ENCODE measurements at places on chromosomes 2 and 18.

GRCh38 chr2:9708683-9709538, 78.1 kb upstream of the YWHAQ start:
- no peak for DNase-seq

DNA sequence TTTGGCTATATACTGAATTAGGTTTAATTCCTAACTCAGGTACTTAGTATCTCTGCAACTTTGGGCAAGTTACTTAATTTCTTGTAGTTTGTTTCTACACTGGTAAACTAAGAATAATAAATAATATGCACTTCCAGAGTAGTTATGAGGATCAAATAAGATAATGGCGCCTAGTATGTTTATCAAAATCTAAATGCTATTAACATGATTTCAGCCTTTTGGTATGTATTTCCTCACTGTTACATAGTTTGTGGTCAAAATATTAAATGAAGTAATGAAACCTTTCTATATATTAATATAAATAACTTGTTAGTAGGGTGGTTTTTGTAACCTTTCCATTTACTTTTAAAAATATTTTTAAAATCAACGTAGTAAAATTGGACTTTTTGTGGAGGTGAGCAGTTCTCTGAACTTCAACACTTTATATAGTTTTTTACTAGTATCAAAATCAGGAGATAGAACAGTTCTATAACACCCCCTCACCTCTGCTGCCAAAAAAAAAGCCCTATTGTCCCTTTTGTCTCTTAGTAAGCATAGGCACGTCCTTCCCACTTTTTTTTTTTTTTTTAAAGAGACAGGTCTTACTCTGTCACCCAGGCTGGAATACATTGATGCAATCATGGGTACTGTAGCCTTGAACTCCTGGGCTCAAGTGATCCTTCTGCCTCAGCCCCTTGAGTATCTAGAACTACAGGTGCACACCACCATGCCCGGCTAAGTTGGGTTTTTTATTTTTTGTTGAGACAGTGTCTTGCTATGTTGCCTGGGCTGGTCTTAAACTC, 44.8 kb downstream of the RAB3GAP1 start:
- DNase-seq: no peak

- DNase-seq: no peak
Measured at GRCh38 chr2:120915670-120916069, 180.0 kb downstream of the GLI2 start.

- DNase-seq: no peak
Measured at GRCh38 chr2:64013053-64013452, 6.2 kb downstream of the VPS54 start.

DNA sequence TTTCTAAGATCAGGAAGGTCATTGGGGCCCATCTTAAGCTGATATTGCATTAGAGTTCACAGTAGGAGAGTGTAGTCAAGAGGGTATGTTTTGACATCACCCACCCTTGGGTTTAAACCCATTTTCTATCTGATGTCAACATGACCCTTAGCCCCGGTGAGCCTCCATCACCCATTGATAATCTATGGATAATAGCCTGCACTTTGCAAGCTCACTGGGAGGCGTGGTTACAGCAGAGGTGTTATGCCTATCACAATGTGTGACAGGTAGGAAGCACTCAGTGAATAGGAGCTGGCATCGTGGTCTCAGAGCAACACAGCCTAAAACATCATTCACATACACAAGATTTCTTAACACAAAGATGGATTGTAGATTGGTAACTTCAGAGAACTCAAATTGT, 21.3 kb downstream of the IL18RAP start:
- DNase-seq: no peak

DNA sequence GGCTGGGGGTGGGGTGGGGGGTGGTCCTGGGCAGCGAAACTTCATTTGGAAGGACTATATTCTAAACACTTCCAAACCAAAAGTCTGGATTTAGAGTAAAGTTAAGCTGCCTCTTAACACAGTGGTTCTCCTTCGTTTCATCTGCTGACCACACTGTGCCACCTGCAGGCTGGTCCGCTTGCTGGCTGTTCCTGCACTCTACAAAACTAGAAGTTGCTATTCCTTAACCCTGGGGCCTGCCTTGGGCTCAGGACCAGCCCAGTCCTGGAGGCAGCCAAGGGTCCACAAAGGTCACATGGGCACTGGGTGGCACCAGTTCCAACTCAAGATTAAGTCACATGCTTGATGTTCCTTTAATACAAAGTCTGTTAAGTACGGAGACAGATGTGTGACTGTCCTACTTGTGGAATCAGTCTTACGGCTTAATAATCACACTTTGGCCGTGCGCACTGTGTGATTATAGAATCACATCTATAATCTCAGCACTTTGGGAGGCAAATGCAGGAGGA, 195.4 kb downstream of the FAM210A start:
- DNase-seq: peak; percentile 44

GRCh38 chr2:233513953-233514655, 52.5 kb downstream of the USP40 start:
- no peak for DNase-seq

DNA sequence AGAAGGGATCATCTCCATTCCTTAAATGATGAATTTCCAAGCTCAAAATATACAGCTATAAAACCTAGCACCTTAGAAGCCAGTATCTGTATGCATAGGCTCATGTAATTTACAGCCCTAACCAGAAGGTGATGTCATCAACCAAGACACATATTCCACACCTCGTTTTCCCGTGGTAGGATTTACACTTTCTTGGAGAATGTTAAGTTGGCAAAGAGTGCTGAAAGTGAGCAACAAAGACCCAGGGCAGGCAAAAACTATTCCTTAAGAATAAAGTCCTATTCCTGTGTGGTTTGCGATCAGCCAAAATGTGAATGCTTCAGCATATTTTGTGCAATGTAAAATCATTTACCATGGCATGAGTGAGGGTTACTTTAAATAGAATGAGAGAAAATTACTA, 247.1 kb downstream of the OSR1 start:
- DNase-seq: no peak

DNA sequence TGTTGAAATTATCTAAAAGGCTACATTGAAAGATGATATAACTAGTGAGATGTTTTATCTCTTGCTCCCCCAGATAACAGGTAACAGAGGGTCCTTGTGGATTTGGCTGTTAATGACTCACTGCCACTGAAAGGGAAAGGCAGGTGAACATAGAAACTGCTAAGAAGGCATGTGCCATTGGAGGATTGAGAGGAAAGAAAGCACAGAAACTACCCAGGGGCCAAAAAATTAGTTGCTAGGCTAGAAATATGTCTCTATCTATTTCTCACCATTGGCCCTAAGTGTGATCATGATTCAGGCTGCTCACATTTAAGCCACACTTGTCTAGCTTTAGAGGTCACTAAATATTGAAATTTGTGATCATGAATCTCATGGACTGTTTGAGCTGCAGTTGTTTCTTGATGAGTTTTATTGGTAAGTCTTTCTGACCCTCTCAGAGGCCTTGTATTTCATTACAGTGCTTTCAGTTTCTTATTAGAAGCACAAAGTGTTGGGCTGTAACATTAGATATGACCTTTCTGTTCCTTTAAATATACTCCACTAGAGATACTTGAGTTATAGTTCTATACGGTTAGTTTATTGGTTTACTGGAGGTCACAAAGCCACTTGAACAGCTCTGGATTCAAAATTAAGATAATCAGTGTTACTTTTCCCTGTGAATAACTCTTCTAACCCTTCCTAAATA, 26.2 kb downstream of the NAB1 start:
- DNase-seq: no peak

- DNase-seq: peak; percentile 9
Measured at GRCh38 chr2:25230948-25231311, 62.5 kb upstream of the POMC start.

Measured in NCI-H526 (cell line).